ENCODE measurements at places on chromosomes 12 and 14.

- DNase-seq: no peak
These were observed 46.7 kb downstream of the WBP11 start for GRCh38 chr12:14756334-14757143.

DNA sequence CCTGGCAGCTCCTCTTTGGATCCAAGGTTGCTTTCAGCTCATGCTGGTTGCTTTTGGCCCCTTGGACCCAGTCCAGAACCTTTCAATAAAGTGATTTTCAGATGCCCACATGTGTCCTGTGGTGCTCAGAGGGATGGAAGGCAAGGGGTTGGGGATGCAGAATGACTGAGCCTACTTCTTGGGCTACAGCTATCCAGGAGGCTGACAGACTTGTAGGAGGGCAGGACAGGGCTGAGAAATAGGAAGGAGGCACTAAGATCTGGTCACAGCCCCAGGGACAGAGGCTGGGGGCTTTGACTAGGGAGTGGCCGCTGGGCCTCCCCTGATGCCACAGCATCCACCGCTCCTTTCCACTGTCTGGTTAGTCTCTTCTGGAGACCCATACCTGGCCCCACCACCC is 1.2 kb upstream of the HOXC11 start:
- DNase-seq: no peak

DNA sequence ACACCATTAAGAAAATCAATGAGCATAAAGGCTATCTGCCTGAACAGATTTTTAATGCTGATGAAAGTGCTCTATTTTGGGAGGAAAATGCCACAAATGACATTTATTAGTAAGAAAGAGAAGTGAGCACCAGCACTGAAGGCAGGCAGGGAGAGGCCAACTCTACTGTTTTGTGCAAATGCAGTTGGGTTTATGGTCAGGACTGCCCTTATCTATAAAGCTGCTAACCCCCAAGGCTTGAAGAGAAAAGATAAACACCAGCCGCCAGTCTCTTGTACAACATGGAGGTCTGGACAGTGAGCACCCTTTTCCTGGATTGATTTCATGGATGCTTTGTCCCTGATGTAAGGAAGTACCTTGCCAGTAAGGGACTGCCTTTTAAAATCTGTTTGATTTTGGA is 246.8 kb upstream of the SFSWAP start:
- no peak for DNase-seq

GRCh38 chr14:45112896-45113781 is 21.1 kb downstream of the FKBP3 start:
- no peak for DNase-seq

DNA sequence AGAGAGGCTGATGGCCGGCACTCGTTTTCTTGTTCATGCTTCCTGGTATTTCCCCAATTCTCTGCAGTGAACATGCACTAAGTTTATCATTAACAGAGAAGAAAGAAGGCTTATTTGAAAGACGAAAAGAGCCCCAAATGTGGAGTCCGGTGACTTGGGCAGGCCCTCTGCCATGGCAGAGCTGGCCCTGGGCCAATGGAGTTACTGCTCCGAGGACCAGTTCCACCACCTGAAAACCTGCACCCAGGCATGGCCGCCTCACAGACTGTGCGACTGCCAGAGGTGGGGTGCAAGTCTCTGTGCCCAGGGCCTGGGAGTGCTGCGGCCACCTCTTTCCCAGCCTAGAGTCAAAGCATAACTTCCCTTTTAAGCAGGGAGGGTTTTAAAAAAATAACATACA is 24.9 kb downstream of the DEGS2 start:
- no peak for DNase-seq

DNA sequence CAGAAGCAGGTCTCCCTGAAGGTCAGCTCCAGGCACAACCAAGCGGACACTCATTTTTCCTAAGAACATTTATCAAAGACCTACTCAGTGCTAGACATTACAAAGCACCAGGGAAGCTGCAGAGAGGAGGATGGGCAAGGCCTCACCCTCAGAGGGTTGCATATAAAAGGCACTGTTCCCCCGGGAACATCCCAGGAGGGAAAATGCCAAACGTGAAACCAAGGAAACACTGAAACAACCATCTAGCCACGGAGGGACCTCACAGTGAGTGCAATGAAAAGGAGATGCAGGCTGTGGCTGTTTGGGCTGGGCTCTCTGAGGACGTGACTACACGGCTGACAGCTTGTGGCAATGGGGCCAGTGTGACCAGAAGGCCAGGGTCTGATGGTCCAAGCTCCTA is 117.4 kb upstream of the VASH1 start:
- no peak for DNase-seq

- no peak for DNase-seq
These were observed 39.3 kb downstream of the CHGA start for GRCh38 chr14:92962031-92962830.

DNA sequence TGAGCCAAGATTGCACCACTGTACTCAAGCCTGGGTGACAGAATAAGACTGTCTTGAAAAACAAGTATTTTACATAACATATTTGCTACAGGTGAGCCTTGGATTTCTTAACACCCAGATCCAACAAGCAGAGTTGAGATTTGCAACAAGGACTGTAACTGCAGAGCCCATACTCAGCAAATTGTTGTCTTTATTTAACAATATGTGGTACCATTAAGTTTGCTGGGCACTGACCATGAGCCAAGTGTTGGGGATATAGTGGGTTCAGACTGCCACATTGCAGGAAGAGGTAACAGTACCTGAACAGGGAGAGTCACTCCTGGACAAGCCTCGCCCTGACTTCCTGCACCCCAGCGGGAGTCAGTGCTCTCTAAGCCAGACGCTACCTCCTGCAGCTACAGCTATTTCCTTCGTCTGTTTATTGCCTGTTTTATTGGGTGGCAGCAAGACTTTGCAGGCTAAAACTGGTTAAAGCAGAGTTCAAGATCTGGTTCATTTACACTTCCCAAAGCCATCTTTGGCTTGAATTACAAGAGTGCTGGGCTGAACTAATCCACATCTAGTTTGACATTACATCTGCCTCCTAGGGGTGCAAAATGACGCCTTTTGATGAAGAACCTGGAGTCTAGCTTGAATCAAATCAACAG is 12.5 kb downstream of the AHSA1 start:
- no peak for DNase-seq

- DNase-seq: no peak
These were observed 76.8 kb downstream of the ALX1 start for GRCh38 chr12:85356596-85357385.

- no peak for DNase-seq
These were observed 460.8 kb downstream of the TMEM117 start for GRCh38 chr12:44296624-44297197.

GRCh38 chr12:79451365-79451764 is 239.4 kb downstream of the PAWR start:
- DNase-seq: no peak

DNA sequence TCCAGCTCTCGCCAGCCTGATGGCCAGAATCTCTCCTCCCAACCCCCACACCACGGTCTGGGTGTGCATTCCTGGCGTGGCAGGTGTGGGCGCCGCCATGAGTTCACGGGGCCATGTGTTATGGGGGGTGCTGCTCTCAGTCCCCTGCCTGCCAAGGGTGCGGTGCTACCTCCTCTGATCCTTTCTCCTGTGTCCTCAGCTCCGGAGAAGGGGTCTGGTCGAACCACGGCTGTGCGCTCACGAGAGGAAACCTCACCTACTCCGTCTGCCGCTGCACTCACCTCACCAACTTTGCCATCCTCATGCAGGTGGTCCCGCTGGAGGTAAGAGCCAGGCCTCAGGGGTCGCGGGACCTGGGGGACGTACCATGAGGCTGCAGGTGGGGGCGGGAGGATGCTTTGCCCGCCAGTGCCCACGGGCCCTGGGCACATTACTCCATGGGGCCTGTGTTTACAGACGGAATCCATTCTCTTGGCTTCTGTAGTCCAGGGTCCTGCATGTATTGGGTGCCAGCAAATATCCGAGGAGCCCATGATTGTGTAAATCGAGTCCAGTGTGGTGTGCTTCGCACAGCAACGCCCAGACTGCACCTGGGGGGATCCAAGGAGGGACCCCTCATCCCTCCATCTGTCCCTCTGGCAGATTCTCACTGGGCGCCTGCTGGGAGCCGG is 130.8 kb downstream of the ADGRD1 start:
- no peak for DNase-seq

Data from BJ (cell line).